Activated CD8-positive, alpha-beta memory T cell treated with anti-CD3 and anti-CD28 coated beads, Interleukin-2, amount 50 U/mL, for 4 hours (primary cell): ENCODE measurements at places on chromosomes 5 and 9.

- DNase-seq: no peak
These were observed 64.2 kb downstream of the GAPVD1 start for GRCh38 chr9:125325826-125326225.

DNA sequence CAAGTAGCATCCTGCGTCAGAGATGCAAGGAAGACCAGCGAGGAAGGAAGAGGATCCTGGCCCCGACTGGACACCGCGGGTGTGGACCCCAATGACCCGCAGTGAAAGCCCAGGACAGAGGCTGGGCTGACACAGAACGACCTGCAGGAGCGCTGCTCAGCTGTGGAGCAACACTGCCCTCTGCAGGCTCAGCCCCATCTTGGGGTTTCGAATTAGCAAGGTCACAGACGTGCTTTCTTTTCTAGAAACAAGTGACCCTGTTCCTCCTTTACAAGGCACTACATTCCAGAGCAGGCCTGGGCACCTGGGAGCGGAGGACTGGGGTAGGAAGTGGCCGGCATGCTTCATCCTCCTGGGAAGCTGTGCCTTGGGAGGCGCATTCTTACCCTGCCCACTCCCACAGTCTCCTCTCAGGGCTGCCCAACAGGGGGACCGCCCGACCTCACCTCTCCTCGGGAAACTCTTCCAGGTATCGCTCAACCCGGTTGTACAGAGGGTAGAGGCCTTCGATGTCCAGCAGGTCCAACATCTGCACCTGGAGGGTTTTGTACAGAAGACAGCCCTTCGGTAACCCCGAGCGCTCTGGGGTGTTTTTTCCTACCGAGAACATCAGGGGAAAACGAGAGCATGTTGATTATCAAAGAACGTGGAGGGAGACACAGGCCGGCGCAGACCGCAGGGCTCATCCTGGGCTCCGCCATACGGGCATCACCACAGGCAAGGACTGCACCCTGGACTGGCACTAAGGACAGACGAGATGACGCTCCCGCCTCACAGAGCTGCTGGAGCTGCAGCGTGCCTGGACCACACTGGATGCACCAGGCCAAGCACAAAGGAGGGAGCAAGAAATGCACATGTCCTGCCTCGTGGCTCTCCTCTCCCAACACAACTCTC lies 35.0 kb downstream of the IPPK start:
- DNase-seq: peak; percentile 63

DNA sequence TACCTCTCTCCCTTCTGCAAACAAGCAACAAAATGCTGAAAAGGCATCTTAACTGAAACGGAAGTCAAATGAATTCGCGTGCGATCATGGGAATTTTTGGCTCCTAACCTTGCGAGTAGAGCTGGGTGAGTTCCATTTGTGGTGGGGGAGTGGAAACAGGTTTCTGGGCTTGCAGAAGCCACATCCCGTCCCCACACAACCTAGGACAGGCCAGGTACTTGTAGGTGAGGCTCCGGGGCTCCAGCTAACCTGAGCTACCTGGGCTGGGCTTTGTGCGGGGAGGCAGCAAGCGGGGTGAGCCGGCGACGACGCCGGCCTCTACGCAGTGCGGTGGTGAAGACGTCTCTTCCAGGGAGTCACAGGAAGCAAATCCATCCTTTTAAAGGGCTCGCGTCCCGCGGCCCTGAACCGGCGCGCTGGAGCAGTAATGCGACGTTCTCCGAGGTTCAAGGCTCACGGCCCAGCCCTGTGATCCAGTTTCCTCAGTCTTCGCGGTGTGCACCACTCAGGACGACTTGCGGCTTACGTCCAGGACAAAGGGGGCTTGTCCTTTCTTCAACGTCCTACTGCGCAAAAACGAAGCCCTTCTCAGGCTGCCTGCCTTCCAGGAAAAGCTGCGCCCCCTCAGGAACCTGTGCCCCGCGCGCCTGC lies 567 bp upstream of the SPIN1 start:
- peak; percentile 30 for DNase-seq

- DNase-seq: no peak
These were observed 16.9 kb downstream of the ANKRD33B start for GRCh38 chr5:10580531-10581423.

GRCh38 chr9:106980551-106981101 lies 117.7 kb downstream of the ZNF462 start:
- no peak for DNase-seq

DNA sequence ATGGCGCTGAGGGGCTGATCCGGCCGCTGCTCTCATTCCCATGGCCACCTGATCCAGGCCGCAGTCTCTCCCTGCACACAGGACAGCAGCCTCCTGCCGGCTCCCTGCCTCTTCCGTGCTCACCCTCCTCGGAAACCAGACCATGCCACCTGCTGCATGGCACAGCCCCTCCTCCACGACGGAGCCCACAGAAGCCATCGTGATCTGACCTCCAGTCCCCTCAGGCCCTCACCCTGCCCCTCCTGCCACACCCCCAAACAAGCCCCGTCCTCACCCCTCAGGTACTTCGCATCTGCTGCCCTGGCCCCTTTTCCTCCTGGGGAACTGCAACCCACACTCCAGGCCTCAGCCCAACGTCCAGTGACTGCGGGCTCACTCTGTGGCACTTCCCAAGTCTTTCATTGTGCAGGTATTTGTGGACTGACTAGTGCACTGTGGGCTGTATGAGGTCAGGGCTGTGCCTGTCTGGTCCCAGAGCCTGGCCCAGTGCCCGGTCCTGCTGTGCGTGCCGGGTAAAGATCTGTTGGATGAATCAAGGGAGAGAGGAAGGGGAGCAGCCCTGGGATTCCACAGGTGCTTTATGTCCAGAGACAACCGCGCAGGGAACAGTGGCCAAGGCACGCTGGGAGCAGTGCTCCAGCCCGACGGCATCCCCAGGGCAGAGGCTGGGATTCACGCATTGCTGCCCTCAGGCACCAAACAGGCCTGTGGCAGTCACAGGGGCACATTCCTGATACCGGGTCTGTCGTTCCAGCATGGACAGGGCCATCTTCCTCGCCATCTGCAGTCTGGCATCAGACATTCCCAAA lies 86.1 kb downstream of the ADAMTS2 start:
- no peak for DNase-seq

DNA sequence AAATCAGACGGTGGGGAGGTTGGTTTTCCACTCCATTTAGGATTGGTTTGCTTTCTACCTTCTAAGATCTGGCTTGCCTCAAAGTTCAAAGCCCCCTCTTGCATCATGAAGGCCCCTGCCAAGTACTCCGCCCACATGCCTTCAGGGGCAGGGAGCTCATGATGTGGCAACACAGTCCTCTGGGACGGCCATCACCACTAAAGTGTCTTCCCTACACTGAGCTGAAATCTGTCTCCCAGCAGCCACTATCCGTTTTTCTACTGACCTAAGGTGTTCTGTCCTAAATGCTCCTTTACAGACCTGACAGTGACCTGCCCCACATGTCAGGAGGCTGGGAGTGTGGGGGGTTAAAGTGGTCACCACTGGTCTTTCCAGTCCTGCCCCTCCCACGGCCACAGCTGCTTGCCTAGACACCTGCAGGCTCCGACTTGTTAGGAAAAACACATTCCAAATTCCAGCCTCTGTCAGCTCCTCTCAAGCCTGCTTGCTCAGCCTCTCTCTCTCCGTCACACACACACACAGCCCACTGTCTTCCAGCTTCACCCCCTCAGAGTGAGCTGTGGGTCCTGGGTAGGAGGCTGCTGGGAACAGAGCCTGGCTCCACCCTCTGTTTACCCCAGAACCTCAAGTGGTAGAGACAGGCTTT lies 44.9 kb downstream of the SHB start:
- no peak for DNase-seq

DNA sequence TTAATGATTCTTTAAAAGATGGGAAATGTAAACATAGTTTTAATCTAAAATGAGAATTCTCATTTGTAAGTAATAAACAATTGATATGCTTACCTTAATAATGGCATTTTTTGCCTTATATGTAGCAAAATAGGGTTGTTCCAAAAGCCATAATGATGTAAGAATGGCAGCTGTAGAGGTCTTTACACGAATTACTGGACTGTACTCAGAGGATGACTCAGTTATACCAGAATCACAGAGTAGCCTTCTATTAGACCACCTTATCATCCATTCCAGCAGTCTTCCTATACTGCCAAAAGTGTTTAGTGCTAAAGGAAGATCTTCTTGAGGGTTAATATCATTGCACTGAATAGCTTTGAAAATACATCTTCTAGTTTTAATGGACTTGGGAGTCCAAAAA lies 66.5 kb downstream of the CPLANE1 start:
- DNase-seq: no peak

GRCh38 chr9:99019510-99020331 lies 76.0 kb downstream of the COL15A1 start:
- no peak for DNase-seq

- DNase-seq: no peak
These were observed 44.4 kb downstream of the FEM1C start for GRCh38 chr5:115500225-115500624.

GRCh38 chr5:22708770-22709328 lies 144.3 kb downstream of the CDH12 start:
- DNase-seq: no peak

DNA sequence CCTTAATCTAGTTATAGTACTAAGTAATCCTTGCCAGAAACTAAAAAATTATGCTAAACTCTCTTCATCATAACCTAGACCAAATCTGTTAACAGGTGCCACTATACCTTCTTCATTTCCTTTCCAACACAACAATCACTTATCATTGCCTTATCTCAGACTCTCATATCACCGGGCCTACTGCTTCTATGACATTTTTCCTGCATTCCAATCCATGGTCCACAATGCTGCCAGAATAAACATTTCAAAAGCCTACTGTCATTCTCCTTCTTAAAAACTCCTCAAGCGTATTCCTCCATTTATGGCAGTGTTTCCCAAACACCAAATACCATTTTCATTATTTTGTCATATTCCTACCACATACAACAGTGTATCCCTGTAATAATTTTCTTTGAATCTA lies 6.5 kb downstream of the PPP6C start:
- no peak for DNase-seq

- no peak for DNase-seq
These were observed 60.0 kb upstream of the TAF11L2 start for GRCh38 chr5:17438027-17438426.

- no peak for DNase-seq
These were observed 283.9 kb downstream of the SEC61B start for GRCh38 chr9:99505936-99506335.

DNA sequence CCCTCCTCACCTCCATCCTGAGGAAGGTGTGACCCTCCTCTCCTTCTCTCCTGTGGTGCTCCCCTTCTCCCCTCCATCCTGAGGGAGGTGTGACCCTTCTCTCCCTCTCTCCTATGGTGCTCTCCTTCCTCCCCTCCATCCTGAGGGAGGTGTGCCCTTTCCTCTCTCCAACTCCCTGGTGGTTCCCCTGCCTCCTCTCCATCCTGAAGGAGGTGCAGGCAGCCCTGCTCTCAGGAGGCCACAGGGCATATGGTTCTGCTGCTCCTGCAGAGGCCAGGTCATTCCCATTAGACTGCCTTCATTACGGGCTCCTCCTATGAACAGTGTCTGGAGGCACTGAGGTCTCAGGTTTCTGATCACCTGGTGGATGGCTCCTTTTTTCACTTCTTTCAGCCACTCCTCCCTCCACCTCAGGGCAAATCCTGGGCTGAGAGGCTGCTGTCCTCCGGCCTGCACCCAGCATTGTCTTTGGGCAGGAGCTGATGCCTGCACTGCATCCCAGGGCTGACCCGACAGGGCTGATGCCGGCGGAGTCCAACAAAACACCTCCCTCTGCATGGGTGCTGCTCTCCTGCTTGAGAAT lies 197.1 kb downstream of the MED10 start:
- DNase-seq: no peak

GRCh38 chr5:131523500-131524185 lies 111.4 kb downstream of the RAPGEF6 start:
- no peak for DNase-seq

DNA sequence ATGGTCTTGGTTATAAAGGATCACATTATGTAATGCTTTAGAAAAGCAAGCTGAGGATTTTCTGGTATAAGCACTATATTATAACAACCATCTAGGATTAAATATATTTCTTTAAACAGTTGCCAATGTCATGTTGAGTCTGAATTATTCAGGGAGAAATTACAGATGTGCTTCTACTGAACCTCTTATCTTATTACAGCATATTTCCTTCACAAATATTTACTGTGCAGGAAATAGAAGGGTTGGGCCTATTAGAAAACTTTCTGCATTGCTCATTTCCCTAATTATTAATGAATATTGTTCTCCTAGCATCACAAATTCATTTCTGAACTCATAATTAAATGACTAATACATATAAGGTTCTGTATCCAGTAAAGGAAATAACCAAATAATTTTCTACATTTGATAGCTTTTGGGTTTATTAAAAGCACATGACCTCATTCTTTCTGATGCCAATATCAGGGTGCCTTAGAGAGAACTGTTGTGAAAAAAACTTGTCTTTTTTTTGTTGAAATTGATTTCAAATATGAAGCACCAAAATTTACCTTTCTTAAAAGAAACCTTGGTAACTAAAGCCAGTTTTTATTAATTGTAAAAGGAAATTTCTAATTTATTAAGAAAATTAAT lies 476.8 kb upstream of the PTGER4 start:
- DNase-seq: no peak

- no peak for DNase-seq
These were observed 372.8 kb upstream of the PIK3R1 start for GRCh38 chr5:67842806-67843205.

DNA sequence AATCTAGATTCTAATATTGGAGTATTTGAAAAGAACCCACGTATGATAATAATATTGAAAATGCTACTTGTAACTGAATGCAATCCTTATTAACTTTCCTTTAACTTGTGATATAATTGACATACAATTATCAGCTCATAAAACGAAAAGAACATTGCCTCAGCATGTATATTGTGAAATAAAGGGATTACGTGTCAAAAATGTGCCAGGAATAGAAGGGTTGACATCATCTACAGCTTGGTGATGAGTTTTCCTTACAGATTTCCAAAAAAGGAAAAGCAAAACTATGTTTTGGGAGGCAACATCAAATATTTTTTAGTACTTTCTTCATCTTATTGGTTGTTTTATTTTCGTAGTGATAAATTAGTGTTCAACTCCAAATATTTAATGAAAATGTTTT lies 266.0 kb upstream of the PTGER4 start:
- DNase-seq: no peak

DNA sequence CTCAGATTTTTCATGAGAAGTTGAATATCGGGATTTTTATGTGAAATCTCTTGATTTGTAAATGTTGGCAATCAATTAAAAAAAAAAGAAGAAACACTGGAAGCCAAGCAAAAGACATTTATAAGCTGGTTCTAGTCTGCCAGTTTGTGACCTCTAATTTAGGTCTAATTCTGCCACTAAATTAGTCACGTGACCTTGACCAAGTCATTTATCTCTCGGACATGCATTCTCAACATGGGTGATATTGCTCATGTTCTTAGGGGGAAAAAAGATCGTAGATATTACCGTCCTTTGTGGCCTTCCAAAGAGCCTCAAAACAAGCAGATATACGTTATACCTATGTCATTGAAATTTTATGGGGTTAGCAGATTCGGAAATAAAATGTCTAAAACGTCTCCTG lies 52.9 kb upstream of the PTPDC1 start:
- no peak for DNase-seq

DNA sequence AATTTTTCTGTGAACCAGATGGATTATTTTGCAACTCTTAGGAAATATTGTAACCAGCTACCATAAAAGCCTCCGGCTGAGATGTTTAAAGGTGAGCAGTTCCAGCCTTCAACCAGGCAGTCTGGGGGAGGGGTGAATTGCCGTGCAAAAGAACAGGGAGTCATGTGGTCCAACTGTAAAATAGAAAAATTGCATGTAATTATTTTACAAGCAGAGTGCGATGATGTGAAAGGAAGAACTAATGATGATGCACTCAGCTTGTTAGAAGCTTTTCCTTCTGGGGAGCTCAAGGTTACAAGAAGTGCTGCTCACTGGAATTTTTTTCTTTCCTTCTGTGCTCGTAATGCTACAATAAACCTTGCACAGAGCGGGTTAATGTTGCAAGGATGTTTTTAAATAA lies 188.7 kb upstream of the ITGA1 start:
- no peak for DNase-seq
